ENCODE measurements at places on chromosomes 6 and 20.

GRCh38 chr20:49398401-49399144, 83.9 kb downstream of the KCNB1 start:
- no peak for DNase-seq

- DNase-seq, result no peak
Observed at GRCh38 chr6:96620851-96621250, 57.9 kb downstream of the FHL5 start.

DNA sequence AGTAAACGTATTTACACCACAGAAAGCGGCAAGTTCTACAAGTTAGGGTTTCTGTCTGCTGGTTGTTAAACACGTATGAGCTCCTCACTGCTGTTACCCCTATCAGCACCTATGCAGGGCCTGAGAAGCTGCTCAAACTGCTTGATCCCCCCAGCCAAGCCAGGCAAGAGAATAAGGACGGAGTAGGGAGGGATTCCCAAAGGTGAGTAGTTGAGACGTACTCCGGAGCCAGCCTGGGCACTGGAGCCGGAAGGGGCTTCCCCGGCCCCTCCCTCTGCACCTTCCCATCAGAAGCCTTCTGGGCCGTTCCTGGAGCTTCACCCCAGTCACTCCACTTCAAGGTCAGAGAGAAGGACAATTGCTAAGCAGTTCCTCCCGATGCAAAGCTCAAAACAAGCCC, 58.0 kb downstream of the RIPOR3 start:
- DNase-seq, result no peak

DNA sequence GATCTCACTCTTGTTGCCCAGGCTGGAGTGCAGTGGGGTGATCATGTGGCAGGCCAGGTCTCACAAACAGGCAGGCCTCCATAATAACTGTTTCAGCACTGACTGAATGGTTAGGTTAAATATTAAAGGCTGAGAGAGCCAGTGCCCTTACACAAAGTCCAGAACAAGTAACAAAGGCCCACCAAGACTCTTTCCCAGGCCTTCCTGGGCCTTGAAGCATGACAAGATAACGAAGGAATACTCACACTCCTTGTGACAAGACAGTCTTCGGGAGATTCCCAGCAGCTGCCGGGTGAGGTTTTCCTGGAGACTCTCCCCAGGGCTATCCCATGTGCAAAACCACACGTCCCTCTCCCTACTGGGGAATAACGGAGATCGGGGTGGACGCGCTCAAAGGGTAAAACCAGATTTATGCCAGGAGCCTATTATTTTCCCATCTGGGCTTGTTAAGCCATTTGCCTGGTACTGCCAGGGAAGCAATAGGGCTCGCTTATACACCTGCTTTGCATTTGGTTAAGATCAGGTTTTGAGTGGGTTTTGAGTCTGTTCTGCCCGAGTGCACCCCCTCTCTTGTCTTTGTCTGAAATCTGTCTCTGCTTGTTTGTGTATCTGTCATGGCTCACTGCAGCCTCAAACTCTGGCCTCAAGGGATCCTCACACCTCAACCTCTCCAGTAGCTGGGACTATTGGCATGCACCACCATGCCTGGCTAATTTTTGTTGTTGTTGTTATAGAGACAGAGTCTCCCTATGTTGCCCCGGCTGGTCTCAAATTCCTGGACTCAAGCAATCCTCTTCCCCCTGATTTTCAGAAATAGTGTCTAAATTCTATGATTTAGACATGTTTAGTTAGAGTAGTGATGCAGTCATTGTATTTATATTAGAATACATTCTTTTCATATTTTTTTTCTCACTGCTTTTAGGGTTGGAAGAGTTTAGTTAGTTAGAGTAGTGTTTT, 1.4 kb upstream of the ENPP3 start:
- DNase-seq, result no peak

- DNase-seq, result no peak
Observed at GRCh38 chr20:63652192-63652980, 838 bp downstream of the STMN3 start.

DNA sequence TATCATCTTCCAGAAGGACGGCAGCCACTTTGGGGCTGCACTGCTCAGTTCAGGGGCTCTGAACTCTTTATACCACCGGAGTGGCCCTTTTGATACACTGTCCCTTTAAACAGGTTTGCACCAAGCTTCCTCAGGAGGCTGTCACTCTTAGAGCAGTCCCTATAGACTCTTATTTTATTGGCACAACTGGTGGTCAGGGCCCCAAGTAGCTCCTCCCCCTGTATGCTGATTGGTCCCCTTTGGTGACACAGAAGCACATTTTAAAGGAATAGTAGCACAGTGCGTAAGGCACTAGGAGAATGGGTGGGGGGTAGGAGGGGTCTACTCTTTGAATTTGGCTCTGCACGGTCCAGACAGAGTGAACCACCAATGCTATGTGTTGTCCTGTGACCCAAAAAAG, 122.6 kb upstream of the MLN start:
- no peak for DNase-seq

DNA sequence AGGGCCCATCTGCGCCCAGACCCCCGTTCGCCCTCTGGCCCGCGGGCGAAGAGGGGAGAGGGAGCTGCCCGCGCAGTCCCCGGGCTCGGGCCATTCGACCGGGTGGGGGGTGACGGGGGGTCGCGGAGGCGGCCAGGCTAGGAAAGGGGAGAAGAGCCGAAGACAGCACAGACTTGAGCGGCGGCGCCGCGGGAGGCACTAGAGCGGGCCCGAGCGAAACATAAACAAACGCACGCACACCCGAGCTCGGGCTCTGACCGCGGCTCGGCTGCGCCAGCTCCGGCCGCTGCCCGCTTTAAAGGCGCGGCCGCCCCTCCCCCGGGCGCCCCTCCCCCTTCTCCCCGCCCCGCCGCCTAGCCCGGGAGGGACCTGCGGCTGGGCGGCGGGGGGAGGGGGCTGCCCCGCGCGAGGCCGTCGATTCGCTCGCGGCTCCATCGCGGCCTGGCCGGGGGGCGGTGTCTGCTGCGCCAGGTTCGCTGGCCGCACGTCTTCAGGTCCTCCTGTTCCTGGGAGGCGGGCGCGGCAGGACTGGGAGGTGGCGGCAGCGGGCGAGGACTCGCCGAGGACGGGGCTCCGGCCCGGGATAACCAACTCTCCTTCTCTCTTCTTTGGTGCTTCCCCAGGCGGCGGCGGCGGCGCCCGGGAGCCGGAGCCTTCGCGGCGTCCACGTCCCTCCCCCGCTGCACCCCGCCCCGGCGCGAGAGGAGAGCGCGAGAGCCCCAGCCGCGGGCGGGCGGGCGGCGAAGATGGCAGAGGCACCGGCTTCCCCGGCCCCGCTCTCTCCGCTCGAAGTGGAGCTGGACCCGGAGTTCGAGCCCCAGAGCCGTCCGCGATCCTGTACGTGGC, at the start of gene FOXO3:
Gene FOXO3 (plus strand): TSS at position 455 of the 846 bp plus-strand sequence. CDS start 292 bp downstream, at position 747.
- DNase-seq, result peak; percentile 57

- DNase-seq, result no peak
Observed at GRCh38 chr6:90285042-90285481, 11.6 kb downstream of the BACH2 start.

DNA sequence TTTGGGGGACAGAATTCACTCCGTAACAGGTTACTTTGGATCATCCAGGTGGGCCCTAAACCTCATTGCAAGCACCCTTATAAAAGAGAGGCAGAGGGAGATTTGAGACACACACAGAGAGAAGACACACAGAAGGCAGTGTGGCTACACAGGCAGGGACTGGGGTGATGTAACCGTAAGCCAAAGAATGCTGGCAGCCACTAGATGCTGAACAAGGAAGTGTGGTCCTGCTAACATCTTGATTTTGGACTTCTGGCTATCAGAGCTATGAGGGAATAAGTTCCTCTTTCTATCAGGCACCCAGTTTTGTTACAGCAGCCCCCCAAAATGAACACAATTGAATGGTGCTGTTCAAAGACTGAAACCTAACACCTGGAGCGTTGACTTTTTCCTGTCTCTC, 191.3 kb upstream of the MYLIP start:
- DNase-seq, result no peak

DNA sequence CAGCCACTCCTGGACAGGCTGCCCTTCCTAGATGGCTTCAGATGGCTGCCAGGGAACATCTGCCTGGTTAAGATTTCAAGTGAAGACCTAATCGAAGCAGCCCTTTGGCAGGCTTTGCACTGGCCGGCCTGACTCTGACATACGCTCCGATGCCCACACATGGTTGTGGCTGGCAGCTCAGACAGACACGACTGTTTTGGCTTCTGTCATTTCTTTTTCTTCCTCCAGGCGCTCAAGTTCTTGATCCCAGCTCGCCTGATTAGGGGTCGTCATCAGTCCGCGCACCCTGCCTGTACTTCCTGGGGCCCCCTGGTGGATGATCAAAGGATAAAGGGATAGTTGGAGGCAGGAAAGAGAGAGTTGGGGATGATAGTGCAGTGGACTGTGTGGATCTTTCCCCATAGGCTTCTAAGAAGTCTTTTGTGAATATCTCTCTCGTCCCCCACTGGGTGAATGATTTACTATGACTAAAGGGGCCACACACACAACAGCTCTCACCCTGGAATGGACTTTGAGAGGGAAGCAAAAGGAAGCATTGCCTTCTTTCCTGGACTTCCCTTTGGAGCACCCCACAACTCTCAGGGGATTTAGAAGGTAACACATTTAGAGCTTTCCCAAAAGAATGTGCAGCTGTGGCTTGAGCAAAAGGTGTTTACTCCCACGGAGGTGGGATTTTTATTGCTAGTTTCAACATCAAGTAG, 21.4 kb upstream of the TRAM2 start:
- no peak for DNase-seq

GRCh38 chr20:35991142-35991771, 22.9 kb downstream of the CNBD2 start:
- DNase-seq, result no peak

DNA sequence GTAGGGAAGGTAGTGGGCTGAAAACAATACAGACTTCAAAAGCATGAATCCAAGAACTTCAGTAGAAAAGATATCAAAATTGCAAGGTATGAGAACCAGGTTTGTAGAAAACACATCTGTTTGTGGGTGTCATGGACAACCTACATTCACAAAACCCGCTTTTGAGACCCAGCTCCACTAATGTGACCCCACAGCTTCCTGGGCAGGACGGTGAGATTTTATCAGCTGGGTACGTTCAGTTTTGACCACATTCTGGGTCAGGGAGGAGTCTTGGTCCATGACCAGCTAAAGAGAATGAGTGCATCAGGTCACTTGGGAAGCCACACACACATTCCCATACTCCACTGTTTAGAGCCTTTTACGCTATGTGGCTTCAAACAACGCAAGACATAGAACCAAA, 77.1 kb downstream of the BCAS1 start:
- no peak for DNase-seq

DNA sequence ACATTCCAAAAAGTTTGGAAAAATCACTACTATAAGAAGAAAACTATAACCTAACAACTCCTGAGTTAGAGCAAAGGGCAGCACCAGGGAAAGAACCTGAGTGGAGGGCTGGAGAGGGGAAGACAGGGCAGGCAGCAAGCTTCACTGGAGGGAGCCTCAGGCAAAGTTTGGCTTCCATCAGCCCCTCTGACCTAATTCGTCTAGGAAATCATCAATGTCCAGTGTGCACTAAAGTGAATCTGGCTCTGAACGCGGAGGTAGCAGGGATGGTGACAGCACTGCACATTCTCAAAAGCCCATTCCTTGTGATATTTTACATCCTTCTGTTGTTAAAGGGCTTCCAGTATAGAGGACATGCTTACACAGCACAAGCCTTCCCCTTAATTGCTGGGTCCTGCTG, 87.1 kb downstream of the ZDHHC14 start:
- no peak for DNase-seq

GRCh38 chr6:101393829-101394251, 332 bp downstream of the GRIK2 start:
- no peak for DNase-seq

All from activated T-helper 1 cell treated with Interleukin-2 at 50 U/mL for 16 hours (primary cell).